Right lung (tissue), 10 donors: ENCODE measurements at places on chromosomes 2 and 18. TPM values are rescaled to one million over a fixed set of nuclear protein-coding genes. Genes with fewer than 3 reads are reported as not detected.

GAREM1 gene
- polyA plus RNA-seq, result 16.1 TPM

PLB1 gene
- 1.7 TPM for polyA plus RNA-seq

SPATA3 gene
- not detected for polyA plus RNA-seq

CDK5R2 gene
- polyA plus RNA-seq, result 0.18 TPM

LOXHD1 gene
- 0.70 TPM for polyA plus RNA-seq

TUBA4B gene
- polyA plus RNA-seq, result 4.3 TPM

SERPINB3 gene
- polyA plus RNA-seq, result not detected

ABCG5 gene
- polyA plus RNA-seq, result 0.50 TPM

DNA sequence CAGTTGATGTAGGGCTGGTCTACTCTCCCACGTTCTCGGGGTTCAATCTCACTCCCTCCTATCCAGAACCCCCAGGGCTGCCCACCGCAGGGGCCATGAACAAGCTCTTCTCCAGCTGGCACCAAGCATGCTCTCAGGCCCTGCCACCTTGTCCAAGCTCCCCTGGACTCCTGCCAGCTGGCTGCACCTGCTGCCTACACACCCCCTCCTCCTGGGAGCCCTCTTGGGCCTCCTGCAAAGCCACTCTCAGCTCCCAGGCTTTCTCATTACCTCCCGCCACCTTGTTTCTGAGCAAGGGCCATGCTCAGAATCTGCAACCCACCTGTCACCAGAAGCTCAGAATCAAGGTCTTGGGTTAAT, 56.0 kb downstream of the HDAC4 start:
- no peak for DNase-seq

DNA sequence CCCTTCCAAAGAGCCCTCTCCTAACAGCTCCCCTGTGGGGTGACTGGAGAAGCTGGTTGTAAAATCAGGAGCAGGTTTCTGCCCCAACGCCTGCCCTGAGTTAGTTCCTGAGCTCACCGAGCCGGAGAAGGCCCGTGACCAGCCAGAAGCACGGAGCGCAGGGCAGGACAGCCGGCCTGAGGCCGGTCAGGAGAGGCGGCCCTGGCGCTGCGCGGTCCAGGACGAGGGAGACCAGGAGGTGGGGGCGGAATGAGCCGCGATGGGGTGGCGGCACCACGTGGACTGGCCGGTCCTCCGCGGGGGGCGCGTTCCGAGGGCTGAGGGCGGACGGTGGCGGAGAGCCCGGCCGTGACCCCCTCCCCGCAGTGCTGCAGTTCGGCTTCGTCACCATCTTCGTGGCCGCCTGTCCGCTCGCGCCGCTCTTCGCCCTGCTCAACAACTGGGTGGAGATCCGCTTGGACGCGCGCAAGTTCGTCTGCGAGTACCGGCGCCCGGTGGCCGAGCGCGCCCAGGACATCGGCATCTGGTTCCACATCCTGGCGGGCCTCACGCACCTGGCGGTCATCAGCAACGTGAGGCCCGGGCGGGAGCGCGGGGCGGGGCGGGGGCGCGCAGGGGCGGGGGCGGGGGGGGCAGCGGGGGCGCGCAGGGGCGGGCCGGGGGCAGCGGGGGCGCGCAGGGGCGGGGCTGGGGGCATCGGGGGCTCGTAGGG, 29.0 kb downstream of the ANO7 start:
- DNase-seq, result peak; percentile 70

- DNase-seq, result no peak
Measured at GRCh38 chr18:36594621-36595020, 234.2 kb downstream of the TPGS2 start.

GRCh38 chr2:197237291-197238042, 73.1 kb downstream of the ANKRD44 start:
- DNase-seq, result peak; percentile 19

DNA sequence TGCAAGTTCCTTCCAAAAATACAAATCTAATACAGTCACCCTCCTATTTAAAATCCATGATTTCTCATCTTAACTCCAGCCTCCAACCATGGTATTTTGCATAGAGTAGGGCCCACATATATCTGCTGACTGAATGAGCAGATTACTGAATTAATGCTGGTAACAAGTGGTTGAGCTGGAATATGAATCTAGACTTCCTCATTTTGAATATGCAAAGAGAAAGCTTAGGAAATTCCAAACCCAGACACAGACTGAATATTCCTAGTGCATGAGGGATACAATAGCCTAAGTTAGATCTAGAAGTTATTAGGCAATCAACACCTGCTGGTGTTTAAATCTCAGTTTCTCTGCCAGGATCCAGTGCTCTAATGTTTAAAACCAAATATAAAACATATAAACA, 215.1 kb upstream of the CYP26B1 start:
- no peak for DNase-seq

DNA sequence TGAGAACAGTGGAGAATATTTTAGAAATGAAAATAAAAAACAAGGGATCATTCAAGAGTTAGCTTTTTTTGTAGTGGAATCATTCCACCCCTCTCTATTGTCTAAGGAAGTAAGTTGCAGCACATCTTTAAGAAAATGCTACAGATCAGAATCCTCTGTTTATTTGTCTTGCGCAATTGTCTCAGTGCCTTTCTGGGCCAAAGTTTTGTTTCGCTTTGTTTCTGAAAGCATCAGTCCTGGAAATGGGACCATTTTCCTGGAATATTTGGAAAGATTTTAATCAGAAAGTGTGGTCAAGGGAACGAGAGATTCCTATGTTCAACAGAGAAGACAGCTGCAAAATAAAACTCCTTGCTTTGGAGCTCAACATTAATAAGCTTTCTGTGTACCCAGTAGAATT, 74.0 kb downstream of the NRXN1 start:
- peak; percentile 6 for DNase-seq

DNA sequence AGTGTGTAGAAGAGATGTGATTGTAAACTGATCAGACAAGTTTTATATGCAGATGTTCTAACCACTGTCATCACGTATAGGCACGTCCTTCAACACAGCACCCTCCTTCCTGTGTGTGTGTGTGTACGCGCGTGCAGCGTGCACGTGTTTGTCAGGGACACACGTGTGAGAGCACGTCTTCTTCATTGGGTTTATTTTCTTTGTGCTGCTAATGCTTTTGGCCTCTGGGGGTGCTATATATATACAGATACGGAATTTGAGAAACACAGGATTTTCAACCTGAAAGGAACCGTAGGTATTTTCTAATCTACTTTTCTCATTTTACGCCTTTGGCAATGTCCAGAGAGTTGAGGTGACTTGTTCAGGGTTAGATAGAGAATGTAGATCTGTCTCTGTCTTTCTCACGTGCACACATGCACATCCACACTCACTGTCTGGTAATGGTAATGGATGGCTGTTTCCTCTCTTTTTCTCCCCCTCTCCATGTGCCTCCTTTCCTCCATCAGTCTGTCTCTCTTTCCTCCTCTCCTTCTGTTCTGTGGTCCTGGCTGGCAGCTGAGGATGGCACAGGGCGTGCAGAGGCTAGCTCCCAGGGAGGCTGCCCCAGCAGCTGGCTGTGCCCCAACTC, 13.4 kb upstream of the CELF4 start:
- DNase-seq, result no peak

DNA sequence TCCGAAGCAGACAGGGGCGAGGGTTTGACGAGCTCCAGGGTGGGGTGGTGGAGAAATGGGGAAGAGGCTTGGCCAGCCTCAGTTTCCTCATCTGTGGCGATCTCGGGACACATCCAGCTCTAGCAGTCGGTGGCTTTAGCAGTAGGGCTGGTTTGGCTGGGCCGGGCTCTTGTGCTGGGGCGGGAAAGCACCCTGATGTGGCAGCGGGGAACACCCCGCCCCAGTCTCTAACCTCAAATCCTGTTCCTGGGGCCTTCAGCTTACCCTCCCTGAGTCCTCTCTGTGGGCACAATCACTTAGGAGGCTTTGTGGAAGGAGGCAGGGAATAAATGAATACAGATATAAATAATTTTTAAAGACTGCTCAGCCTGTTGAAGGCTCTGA, 26.5 kb upstream of the MCFD2 start:
- no peak for DNase-seq

DNA sequence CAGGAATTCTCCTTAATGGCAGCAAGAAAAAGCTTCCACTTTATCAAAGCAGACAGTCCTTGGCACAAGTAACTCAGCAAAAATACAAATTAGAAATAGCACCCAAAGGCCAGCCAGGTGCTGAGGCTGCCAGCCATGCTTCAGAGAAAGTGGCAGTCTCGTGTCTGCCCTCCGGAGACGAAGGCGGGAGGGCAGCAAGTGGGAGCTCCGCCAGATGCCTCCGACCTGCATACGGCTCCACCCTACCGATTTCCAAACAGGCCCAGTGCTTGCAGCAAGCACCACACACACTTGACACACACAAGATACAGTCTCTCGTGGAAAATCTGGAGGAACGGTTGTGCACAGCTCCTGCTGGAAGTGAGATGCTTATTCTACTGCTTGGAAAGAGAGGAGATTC, 134.9 kb upstream of the REV1 start:
- no peak for DNase-seq

GRCh38 chr2:9549420-9549819, 6.2 kb downstream of the ADAM17 start:
- no peak for DNase-seq

DNA sequence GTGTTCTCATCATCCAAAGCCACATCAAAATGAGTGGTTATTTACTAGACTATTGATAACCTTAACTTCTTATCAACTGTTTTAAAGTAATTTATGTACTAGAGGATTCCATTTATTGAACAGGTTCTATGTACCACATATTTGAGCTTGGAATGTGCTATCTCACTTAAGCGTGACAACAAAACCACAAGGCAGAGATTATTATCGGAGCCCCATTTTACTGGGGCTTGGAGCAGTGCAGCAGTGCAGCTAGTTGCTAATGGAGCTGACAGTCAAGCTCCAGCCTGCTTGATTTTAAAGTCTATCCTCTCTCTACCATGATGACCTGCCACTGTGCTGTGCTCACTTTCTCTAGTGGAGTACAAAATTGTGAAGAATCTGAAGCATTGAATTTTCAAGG, 24.6 kb downstream of the GCG start:
- no peak for DNase-seq

DNA sequence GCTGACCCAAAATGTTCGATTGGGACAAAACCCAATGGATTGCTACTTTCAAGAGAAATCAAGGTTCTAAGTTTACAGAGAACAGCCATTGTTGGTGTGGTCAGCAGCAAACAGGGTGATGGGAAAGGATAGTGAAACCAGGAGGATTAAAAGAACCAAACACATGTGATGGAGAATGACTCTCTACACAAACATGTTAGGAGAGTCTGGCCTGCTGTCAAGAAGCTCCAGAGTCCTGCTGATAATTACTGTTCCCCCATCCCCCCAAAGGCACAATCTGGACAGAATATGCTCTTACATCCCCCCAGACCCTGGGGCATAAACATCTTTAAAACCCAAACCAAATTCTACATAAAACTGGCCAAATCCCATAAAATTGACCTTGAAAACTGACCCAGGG, 32.0 kb upstream of the ACYP2 start:
- no peak for DNase-seq

DNA sequence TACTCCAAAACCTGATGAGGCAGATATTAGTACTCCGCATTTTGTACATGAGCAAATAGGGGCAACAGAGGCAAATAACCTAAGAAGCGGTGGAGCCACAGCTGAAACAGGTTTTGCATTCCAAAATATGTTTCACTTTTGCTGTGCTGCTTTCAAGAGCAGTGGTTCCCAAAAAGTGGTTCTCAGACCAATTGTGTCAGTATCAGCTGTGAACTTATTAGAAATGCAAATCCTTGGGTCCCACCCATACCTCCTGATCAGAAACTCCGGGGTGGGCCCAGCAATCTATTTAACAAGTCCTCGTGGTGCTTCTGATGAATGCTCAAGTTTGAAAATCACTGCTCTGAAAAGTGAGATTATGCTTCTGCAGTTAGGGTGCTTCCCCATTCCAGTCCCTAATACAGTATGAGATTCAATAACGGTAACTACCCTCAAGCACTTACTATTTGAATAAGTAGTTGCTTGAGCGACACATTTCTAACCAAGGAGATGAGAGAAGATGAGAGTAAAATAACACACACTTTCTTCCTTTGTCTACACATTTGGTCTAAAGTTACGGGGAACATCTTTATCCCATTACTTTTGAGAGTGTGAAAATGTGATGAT, 17.8 kb upstream of the TCF4 start:
- no peak for DNase-seq

DNA sequence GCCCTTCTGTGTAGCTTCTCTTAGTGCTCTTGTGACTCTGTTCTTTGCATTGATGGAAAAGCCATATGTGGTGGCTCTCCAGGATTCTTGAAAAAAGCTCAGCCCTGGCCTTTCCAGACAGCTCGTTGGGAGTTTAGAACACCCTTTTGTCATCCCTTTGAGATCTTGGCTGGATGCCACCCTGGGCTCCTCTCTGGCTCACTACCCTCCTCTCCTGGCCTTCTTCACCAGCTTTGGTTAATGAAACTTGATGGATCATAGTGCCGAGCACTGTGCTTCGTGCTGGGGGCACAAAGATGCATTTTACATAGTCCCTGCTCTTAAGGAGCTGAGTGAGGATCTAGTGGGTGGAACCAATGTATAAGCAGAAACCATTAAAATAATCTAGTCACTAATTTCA, 15.6 kb upstream of the FHOD3 start:
- DNase-seq, result no peak

- DNase-seq, result peak; percentile 30
Measured at GRCh38 chr2:113755035-113755834, 1.2 kb downstream of the SLC35F5 start.

GRCh38 chr18:80010551-80010906, 22.2 kb upstream of the TXNL4A start:
- DNase-seq, result no peak

- peak; percentile 12 for DNase-seq
Measured at GRCh38 chr2:39696101-39696553, 30.4 kb downstream of the TMEM178A start.

DNA sequence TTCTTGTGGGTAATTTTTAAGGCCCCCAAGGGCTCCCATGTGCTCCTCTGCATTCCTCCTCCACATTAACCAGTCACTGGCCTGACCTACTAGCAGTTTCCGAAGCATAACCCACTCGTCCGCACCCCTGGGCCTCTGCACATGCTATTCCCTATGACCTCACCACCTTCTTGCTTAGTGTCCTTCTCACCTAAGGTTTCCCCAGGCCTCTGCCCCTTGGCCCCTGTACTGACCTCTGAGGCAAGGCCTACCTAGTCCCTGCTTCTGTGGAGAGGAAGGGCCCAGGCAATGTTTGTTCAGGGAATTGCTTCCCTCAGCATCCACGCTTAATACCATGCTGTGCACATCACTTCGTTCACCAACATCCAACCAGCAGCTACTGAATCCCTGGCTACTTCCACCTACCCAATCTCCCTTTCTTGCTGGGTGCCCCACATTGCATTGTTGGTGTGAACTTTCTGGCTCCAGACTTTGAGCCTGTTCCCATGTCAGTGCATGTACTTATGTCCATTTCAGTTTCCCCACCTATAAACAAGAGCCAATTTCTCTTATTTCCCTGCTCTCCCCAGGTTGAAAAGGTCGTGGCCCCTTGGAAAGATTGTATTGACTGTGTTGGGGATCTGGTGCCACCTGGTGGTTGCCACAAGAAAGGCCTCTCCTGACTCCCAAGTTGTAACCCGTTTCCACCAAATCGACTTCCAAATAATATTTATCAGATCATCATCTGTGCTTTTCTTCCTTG, 19.2 kb upstream of the TMEM177 start:
- DNase-seq, result no peak

- DNase-seq, result peak; percentile 32
Measured at GRCh38 chr2:179612108-179612507, 249.3 kb downstream of the ZNF385B start.

GRCh38 chr18:3008541-3008940, 4.4 kb downstream of the LPIN2 start:
- DNase-seq, result no peak

- peak; percentile 12 for DNase-seq
Measured at GRCh38 chr2:209424199-209424701, 403 bp downstream of the MAP2 start.

- DNase-seq, result no peak
Measured at GRCh38 chr2:190717764-190718651, 69.1 kb downstream of the NAB1 start.
